ENCODE measurements at places on chromosomes 7 and 10.

GRCh38 chr7:19317461-19317860, 172.2 kb upstream of the FERD3L start:
- DNase-seq = no peak

DNA sequence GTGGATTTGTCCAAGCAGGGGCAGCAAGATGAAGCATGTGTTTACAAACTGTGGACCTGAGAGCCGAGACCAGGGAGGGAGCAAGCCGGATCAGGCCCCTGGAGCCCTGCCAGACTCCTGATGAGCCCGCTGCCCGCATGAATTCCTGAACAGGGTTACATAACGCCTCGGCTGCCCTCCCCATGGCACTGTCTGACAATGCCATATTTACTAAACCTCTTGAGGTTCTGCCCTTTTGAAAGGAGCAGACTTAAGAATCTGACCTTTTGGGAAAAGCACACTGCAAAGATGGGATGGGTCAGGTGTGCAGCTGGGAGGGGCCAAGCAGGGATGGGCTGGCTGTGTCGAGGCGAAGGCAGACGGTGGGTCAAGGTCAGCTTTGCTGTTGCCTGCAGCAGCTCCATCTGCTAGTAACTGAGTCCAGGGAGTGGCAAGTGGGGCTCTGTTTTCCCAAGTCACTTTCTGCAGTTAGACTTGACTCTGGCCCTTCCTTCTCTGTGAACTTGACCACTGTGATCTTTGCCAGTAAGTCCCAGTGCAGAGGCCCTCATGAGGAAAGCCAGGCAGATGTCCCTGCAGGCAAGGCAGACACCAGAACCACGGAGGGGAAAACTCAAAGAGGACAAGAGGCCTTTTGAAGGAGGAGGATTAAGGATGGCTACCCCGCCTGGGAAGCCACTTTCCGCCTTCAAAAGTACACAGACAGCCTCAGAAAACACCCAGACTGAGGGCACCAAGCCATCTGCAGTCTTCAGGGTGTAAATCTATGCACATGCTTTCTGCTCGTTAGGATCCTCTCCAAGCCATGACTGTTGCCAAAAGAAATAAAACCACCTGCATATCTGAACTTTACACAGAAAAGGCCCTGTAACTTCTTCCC, 175.8 kb downstream of the TNS3 start:
- no peak for DNase-seq

GRCh38 chr7:104267701-104268368, 60.0 kb upstream of the ORC5 start:
- DNase-seq = no peak

DNA sequence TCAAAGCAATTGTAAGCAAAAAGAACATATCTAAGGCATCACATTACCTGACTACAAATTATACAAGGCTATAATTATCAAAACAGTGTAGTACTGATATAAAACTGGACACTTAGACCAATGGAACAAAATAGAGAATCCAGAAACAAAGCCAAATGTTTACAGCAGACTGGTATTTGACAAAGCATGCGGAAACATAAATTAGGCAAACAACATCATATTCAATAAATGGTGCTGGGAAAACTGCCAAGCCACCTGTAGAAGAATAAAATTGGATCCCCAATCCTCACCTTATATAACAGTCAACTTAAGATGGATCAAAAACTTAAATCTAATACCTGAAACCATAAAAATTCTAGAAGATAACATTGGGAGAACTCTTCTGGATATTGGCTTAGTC, 240.8 kb upstream of the POM121L12 start:
- no peak for DNase-seq

GRCh38 chr10:104735757-104736391, 94.8 kb downstream of the SORCS3 start:
- no peak for DNase-seq

- no peak for DNase-seq
Measured at GRCh38 chr7:37833107-37833817, 15.1 kb upstream of the NME8 start.

GRCh38 chr10:30749385-30749784, 119.8 kb upstream of the LYZL2 start:
- no peak for DNase-seq

DNA sequence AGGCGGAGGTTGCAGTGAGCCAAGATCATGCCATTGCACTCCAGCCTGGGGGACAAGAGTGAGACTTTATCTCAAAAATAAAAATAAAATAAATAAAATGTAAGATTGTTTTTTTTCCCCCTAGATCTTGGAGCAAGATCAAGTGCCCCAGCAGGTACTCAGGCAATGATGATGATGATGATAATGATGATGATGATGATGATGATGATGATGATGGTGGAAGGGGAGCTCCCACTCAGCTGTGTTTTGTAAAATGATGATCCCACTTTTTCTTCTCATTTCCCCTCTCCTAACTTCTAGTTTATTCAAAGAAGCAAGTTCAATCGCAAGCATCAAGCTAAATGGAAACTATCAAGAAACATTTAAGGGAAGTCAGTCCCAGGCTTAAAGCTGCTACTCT, 50.3 kb downstream of the PIK3CG start:
- no peak for DNase-seq

- DNase-seq = peak; percentile 6
Measured at GRCh38 chr7:79454361-79454960, 994 bp upstream of the MAGI2 start.

DNA sequence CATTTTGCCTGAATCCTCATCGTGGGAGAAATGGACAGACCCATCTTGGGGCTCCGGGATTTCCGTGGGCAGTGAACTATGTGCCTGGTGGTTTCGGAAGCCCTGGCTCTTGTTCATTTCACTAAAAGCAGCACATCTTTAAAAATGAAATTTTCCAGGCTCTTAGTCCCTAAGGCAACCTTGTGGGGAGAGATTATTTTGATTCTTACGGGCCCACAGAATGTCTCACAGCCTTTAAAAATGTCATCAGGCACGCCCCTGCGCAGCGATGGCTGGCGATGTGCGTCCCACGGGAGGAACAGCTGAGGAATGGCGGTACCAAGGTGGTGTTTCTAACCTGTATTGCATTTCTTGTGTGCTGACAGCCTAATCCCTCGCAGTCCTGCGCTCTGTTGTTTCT, 189.7 kb downstream of the CCDC3 start:
- DNase-seq = no peak

- no peak for DNase-seq
Measured at GRCh38 chr10:79113827-79114226, 45.1 kb downstream of the ZMIZ1 start.

DNA sequence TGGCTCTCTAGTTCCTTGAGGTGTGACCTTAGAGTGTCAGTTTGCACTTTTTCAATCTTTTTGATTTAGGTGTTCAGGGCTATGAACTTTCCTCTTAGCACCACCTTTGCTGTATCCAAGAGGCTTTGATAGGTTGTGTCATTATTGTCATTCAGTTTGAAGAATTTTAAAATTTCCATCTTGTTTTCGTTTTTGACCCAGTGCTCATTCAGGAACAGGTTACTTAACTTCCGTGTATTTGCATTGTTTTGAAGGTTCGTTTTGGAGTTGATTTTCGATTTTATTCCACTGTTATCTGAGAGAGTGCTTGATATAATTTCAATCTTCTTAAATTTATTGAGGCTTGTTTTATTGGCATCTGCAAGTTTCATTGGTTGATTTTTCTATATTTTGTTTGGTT, 37.3 kb downstream of the FANK1 start:
- DNase-seq = no peak

GRCh38 chr7:140312141-140312846, 86.0 kb downstream of the SLC37A3 start:
- no peak for DNase-seq

DNA sequence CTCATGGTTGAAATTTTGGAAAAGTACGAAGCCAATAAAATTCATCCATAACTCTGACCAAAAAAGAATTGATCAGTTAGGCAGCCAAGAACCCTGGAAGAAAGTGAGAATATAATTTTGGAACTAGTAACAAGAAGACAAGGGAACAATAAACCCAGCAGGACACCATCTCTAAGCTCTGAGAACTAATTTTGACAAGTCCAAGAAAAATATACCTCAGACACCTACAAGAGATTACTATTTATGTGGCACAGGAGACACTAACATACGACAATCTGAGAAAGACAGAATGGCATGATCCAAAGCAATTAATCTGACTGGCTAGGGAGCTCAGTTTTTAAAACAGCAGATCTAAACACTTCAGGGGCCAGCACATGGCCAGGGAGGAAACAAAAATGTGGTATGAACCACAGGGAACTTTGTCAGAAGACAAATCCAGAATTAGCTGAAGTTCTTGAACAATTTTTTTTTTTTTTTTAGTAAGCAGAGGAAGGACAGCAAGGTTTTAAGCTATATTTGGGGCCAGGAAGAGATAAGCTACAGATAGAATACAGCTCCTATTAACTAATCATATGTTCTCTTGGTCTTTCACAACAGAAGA, 38.9 kb downstream of the PARD3 start:
- no peak for DNase-seq
